Activated T-helper 1 cell treated with anti-CD3 and anti-CD28 coated beads, Interleukin-2, amount 50 U/mL, for 16 hours (primary cell): ENCODE measurements at places on chromosomes 12 and 14.

DNA sequence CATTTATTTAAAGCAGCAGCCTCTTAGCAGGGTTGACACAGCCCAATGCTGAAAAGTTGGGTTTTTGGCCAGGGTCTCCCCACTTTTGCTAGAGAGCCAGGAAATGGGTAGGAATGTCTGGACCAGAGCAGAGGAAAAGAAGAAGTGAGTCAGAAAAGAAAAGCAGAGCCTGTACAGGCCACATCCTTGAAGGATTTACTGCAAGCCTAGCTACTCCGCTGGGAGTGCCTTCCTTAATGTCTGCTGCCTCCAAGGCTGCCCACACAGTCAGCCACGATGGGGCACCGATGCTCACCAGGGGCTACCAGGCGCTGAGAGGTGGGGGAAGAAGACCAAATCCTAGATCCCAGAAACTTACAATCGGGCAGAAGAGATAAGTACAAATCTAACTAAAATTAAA lies 139.2 kb downstream of the C12orf75 start:
- DNase-seq: no peak

DNA sequence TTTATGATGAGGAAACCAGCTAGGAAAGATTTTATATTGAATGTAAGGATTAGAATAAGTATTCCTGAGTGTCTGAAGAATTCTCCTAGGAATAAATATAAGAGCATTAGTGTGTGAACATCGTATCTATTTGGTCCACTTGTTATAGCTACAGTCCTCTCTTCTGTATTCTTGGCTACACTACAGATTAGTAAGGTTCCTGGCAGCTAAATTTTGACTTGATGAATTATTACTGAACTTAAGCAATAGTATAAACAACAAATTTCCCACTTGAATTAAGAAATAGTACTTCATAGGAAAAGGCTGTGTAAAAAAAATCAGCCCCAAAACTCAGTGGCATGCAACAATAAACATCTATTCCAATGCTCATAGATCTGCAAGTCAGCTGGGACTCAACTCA lies 138.4 kb upstream of the G2E3 start:
- no peak for DNase-seq

- DNase-seq: no peak
These were observed 51.9 kb downstream of the TPCN1 start for GRCh38 chr12:113273053-113273725.

DNA sequence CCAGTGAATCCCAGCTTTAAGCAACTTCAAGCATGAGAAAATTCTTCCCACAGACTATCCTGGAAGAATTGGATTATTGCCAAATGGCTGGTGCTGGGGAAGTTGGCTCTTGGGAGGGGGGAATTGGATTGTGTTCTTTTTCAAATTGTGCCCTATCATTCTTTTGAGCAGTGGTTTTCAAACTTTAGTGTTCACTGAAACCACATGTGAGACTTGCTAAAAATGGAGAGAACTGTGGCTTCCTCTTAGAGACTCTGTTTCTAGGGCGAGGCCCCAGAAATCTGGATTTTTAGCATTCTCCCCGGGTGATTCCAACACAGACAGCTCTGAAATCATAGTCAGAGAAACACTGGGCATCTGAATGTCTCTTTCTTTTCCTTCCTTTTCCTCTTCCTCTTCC lies 14.3 kb upstream of the OTUB2 start:
- no peak for DNase-seq

DNA sequence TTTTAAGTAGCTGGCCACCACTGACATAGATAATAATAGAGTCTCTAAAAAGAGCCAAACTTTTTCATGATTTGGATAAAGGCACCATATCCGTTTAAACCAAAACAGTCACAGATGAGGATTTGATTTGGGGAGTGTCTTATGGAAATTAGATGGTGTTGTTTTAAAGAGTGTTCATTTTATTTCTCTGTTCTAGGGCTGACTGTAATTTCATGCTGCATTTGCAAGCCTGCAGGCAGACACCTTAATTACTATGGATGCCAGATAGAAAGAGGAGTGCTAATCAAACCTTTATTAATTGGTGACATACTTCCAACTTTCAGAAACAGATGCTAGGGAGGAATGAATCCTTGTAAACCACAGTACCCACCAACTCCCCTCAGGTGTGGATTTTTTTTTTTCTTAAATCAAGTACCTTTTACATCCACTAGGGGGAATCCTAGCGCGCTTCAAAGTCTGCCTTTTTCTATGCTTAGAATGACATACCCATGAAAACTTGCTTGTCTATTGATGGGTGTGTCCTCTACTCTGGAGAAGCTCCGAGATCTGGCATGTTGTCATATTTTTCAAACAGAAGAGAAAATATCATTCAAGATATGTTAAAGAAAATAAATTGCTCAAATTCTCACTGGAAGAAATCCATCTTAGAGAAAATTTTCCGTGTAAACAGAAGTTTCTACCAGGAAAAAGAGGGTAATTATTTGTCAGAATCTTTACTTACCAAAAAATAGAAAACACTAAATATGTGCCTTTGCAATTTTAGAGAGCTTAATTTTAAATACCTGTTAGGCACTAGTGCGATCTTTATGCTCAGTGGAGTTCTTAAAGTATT lies 14.2 kb upstream of the PLXNC1 start:
- DNase-seq: no peak

DNA sequence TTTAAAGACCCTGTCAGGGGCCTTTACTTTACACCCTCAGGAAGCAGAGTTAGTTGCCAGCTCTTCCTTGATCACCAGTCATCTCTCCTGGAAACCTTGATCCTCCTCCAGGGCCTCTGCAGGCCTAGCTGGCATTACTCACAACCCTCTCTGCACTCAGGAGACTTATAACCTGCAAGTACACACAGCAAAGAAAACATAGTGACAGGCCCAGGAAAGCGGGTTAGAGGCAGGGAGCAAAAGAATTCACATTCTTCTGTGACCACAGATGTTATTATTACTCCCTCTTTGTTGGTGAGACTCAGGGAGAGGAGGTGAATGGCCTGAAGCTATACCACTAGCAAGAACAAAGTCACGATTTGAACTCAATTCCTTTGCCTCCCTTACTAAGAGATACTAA lies 87.4 kb downstream of the OR11H12 start:
- no peak for DNase-seq

GRCh38 chr14:95515080-95515489 lies 1.4 kb downstream of the SYNE3 start:
- DNase-seq: no peak
